ENCODE measurements at places on chromosomes 1 and 21. TPM values are rescaled to one million over a fixed set of nuclear protein-coding genes. Genes with fewer than 3 reads are reported as not detected.
A peak's percentile ranks its signal among the peaks of the same experiment; 100 is the strongest.

- no peak for DNase-seq
Measured at GRCh38 chr1:27341525-27342252, at the start of gene SYTL1. SYTL1 (plus strand) TSS chr1:27342022; CDS start chr1:27345335, 3,313 bp downstream.

DNA sequence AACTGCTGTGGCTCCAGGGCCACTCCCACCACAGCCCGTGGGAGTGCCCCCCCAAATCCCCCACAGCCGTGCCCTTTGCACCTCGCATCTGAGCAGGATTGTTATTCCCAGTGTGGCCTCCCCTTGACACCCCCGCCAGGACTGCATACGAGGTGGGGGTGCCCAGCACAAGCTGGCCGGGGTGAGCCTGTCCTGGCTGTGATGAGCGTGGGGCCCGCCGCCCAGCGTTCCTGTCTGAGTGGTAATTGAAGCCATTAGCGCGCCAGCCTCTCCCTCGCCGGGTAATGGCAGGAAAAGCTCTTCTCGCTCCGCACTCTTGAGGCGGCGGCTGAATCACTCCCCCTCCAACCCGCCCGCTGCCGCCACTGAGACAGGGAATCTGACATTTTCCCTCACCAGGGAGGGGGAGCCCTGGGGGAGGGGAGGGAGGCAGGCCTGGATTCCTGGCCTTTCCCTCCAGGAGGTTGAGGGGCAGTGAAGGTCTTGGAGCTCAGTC is 27.7 kb downstream of the PTPRF start:
- DNase-seq = no peak

- no peak for DNase-seq
Measured at GRCh38 chr1:3012456-3013291, 8.6 kb upstream of the ACTRT2 start.

The MYOG gene
- polyA plus RNA-seq = 428 TPM

GRCh38 chr1:33433509-33434362 is 2.8 kb upstream of the PHC2 start:
- DNase-seq = no peak

DNA sequence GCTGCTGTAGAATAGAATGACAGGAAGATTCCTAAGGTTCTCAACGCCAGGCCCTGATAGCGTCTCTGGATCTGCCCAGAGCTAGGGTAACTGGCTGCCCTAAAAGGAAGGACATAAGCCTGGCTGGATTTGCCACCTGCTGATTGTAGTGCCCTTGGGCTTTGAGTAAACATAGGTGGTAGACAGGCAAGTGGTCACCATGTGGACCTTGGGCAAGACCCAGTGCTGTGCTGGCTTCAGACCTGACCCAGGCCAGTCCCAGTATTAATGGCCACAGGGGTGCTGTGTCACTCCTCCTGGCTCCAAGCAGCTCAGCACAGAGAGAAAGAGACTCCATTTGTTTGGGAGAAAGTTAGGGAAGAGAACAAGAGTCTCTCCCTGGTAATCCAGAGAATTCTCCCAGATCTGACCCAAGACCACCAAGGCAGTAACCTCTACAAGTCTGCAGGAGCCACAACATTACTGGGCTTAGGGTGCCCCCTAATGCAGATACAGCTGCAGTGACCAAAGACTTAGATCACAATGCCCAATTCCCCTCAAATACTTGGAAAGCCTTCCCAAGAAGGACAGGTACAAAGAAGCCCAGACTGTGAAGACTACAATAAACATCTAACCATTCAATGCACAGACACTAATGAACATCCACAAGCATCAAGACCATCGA is 44.5 kb downstream of the PHTF1 start:
- DNase-seq = no peak

The KRTAP12-2 gene
- not detected for polyA plus RNA-seq

- no peak for DNase-seq
Measured at GRCh38 chr1:30662291-30662840, 61.0 kb downstream of the MATN1 start.

- no peak for DNase-seq
Measured at GRCh38 chr1:981955-982558, at the start of gene PERM1. PERM1 (minus strand) TSS chr1:982093; CDS start chr1:981029, 1,064 bp downstream.

The CNKSR1 gene
- polyA plus RNA-seq = 1.7 TPM

GRCh38 chr1:66642992-66643391 is 109.0 kb downstream of the SGIP1 start:
- DNase-seq = no peak

The NT5C1A gene
- 8.0 TPM for polyA plus RNA-seq

- no peak for DNase-seq
Measured at GRCh38 chr1:225896937-225897549, 8.1 kb upstream of the LEFTY1 start.

The SFN gene
- polyA plus RNA-seq = not detected

The GUCA2A gene
- not detected for polyA plus RNA-seq

- DNase-seq = no peak
Measured at GRCh38 chr1:50651476-50652263, 228.4 kb upstream of the DMRTA2 start.

GRCh38 chr1:164765557-164765956 is 206.6 kb downstream of the PBX1 start:
- no peak for DNase-seq

- DNase-seq = peak; percentile 83
Measured at GRCh38 chr1:171220581-171221054, 27.7 kb upstream of the FMO1 start.

DNA sequence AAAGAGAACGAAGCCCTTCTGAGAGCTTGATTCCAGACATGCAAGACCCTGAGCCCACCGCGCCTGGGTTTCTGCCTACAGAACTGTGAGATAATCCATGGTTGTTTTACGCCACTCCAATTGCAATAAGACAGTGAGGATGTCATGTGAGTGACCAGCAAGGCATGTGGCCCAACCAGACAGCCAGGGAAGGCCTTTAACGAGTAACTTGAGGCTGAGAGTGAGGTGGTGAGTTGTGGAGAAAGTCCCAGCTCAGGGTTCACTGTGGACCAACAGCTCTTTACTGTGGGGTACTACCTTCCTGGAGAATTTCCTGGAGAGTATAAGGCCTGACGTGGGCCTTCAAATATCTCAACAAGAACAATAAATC is 153.9 kb downstream of the ETS2 start:
- DNase-seq = no peak

DNA sequence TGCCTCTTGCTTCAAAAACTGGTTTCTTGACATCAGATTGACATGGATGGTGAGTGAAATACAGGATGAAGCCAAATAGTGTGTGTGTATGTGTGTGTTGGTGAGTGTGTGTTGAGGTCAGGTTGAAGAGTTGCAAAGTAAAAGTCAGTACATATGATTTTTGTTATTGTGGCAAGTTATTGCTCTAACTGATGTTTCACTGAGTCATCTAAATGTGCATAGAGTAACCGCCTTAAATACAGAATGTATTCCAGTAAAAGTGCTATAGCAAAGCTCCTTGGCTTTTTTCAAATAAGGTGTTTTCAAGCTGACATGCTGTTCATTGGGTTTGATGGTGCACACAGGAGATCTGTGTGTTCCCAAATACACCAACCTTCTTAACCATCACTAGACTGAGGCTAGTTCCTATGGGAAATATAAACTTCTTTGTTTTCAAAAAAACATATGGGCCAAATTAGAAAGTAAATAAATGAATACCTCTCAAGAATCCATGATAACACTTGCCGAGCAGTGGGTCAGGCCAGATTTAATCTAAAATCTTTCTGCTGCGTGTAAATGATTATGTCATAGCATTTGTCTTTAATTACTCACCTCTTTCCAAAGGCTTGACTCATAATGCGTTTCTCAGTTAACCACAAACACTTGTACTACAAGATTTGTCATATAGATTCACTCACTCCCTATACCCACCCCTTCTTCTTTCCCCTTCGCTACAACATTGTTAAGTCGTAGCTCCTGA is 151.1 kb downstream of the LYPLAL1 start:
- no peak for DNase-seq

GRCh38 chr21:26471099-26471471 is 102.0 kb downstream of the CYYR1 start:
- peak; percentile 49 for DNase-seq

The PPP2R5A gene
- 30.9 TPM for polyA plus RNA-seq

DNA sequence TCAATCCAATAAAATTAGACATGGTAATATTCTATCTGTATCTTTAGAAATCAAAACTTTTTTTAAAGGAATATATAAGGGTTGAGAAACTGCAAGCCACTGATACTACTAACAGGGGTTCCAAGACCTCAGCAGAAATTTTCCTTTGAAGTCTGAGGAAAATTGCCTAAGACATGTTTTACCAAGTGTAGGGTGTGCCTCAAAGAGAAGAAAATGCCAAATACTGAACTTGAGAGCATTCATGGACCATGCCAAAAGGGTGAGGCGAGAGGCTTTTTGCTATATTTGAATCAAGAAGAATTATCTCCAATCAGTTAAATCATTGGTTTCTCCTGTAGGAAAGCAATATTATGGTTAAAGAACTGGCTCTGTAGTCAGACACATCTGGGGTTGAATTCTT is 207.9 kb upstream of the B3GALT2 start:
- no peak for DNase-seq

DNA sequence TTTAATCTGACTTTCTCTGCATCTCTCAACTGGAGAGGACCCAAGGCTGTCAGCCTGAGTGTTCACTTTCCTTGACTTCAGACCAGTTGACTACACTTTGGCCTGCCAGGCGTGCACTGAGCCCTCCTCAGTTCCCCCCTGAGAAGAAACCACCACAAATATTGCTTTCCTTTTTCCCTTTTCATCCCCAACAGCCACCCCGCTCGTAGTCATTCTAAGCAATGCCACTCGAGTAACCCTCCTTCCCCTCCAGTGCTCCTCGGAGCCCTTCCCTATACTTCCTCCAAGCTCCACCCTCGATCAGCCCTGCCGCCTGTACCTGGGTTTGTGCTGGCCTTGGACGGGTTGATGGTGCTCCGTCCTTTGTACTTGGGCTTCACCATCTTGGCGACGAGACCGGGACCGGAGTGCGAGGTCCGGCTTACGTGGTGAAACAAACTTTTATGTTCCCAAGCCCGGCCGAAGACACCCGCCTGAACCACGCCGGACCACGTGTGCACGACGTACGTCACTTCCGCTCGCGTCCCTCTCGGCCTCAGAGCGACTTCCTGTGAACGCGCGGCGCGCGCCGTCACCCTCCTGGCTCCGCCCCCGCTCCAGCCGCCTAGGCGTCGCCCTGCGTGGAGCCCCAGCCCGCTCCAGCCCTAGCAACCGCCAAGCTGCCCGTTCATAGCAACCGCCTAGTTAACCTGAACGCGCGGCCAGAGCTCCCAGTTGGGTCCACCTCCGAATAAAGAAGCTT is at the start of gene GNL2:
Gene GNL2, minus strand, starts transcription at position 498 of the 742 bp plus-strand sequence. Its CDS starts 115 bp downstream, at position 383.
- peak; percentile 99 for DNase-seq

The FAM229A gene
- polyA plus RNA-seq = 3.3 TPM

DNA sequence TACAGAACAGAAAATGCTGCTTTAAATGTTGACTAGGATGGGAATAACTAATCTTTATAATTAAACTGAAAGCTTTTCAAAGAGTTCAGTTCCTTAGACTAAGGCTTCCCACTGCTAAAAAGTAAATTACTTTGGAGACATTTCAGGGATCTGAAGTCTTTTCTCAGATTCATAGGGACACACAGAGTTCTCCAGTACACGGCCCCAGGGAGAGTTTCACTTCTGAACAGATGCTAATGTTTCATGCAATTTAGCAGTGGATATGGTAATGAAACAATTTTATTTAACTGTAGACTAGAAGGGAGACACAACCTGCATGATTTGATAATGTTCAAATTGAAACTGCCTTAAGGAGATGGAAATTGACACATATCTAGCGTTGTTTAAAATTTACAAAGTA is 1282.6 kb downstream of the NCAM2 start:
- DNase-seq = no peak

GRCh38 chr21:34688145-34688544 is 19.4 kb downstream of the CLIC6 start:
- DNase-seq = peak; percentile 57

DNA sequence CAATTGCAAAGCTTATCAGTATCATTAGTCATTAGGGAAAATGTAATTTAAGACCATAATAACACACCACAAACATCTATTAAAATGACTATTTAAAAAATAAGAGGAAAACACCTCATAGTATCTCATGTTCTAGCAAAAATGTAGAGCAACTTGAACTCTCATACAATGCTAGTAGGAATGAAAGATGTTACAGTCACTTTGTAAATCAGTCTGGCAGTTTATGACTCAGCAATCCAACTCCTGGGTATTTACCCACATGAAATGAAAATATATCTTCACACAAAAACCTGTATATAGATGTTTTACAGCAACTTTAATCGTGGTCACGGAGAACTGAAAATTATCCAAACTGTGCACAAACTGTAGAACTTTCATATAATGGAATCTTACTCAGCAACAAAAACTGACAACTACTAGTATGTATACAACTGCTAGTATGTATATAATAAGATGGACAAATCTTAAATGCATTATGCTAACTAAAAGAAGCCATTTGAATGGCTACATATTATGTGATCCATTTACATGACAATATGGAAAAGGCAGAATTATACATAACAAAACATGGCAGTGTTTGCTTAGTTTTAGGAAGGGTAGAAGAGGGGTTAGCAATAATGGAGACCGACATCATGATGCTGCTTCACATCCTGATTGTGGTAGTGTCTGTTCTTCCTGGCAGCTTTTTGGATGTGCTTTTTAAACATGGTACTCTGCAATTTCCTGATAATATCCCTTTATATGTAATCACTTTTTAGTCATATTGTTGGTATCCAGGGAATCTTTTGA is 267.0 kb downstream of the KCTD3 start:
- DNase-seq = no peak

GRCh38 chr1:107748531-107748930 is 216.4 kb downstream of the VAV3 start:
- DNase-seq = no peak

The PDC gene
- 0.44 TPM for polyA plus RNA-seq

The JAM2 gene
- 47.3 TPM for polyA plus RNA-seq

GRCh38 chr1:68131261-68131660 is 80.8 kb upstream of the DIRAS3 start:
- no peak for DNase-seq

DNA sequence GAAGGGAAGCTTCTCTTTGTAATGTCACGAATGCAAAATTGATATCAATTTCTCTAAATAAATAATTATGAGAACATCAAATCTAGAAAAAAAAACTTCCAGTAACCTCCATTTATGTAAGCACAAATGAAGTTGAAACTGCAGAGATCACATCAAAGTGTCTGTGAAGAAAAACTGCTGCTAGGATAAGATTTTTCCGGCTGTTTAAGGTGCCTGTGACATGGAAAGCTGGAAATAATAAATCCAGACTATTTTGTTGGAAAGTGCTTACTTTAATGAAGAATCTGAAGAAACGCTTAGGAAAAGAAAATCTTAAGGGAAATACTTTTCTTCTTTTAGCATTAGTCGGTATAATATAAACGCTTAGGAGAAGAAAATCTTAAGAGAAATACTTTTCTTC is 57.0 kb downstream of the CHRM3 start:
- peak; percentile 20 for DNase-seq

- DNase-seq = no peak
Measured at GRCh38 chr1:157626099-157626498, 28.2 kb upstream of the FCRL4 start.

GRCh38 chr1:8985915-8986813 is 40.1 kb downstream of the SLC2A7 start:
- peak; percentile 38 for DNase-seq

Data from muscle of arm (tissue), 14 donors.